AG08396 (cell line): ENCODE measurements at places on chromosomes 13 and 19.
A peak's percentile ranks its signal among the peaks of the same experiment; 100 is the strongest.

- DNase-seq: no peak
These were observed 27.5 kb downstream of the CERS1 start for GRCh38 chr19:18868380-18869022.

DNA sequence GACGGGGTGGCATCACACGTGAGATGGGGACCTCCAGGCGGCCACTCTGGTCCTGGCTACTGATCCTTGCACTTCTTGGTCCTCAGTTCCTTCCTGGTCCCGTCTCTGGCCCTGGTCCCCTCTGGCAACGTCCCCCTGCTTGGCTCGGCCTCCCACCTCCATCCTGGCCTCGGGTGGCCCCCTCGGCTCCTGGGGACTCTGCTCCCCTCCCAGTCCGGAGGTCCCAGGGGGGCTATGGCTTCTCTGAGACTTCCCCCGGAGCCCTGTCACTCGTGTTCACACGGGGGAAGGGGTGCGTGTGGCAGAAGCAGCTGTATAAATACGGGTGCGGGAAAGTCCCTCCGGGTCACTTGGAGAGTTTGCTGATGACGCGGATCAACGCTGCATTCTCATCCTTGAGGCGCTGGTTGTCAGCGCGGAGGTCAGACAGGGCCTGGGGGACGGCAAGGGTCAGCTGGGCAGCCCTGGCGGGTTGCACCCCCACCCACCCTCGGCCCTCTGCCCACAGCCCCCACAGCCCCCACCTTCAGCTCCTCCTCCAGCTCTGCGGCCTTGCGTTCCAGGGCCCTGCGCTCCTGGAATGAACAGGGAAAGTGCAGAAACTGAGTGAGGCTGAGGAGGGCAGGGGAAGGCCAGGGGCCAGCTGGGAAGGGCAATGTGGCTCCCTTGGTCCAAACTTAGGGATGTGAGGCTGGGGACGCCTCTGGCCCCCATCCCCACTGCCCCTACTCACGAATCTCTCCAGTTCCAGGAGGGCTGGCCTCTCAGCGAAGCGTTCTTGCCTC is 15.6 kb downstream of the EPS8L1 start:
- DNase-seq: no peak

- no peak for DNase-seq
These were observed 978.7 kb downstream of the SLITRK5 start for GRCh38 chr13:88649855-88650254.

DNA sequence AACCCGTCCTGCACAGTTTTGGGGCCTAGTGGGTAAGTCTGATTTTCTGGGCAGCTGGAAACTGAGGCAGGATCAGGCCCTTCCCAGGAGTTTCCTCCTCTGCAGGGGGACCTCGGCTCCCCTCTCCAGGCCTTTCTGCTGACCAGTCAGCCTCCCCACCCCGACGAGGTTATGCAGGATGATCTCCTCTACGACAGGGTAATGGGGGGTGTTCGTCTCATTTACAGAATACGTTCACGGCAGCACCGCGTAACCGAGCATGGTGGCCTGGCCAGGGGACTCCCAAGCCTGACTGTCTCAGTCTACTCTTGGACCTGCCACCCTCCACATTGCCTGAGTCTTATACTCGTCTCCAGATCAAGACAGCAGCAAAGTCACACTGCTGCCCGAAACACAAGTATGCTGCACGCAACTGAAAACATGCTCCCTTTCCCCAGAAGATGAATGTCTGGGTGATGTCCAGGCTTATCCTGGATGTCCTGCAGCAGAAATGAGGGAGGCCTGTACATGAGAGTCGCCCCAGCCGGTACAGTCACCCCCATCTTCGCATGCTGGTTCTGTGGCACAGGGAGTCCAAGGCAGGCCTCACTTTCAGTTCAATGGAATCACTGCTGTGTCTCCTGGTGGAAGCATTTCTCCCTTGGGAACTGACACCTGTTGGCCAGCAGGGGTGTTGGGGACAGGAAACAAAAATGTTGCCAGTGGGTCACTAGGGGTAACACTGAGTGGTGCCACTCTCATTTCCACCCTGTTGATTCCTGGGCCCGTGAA is 120.8 kb downstream of the SOX1 start:
- DNase-seq: no peak

DNA sequence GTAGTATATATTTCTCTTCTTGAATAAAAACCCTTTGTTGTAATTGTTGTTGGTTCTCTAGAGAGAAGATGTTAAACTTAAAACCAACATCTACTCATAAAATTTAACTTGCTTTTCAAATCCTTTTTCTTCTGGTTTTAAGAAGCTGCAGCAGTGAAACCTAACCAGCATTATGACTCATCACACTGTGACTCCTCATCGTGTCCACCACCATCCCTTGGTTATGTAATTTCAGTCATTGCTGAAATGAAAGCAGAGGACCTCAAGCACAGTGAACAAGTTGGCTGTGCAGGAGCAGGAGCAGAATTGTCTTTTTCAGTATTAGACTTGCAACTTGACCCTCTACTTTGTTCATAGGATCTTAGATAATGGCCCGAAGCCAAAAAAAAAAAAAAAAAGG is 64.9 kb upstream of the HTR2A start:
- DNase-seq: peak; percentile 65

DNA sequence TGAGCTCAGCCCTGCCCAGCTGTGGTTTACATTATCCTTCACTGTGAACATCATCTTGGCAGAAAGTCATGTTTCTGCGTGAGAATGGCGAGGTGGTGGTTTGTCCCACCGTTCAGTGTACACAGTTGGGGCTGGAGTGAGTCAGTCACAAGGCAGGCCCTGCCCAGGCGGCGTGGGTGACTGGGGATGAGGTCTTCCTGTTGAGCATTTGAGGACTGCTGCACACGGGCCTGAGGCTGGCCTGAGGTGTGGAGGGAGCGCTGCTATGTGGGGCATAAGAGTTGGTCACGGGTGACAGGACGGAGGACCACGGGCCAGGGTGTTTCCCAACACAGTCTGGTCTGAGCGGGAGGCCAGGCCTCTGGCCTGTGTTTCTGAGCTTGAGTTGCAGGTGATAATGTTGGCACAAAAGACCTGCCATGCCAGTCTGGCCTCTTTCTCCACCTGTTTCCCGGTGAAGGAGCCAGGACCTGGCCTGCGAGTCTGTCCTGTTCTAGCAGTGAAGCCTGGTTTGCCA is 13.4 kb upstream of the C19orf33 start:
- peak; percentile 89 for DNase-seq

- DNase-seq: no peak
These were observed 53.6 kb upstream of the PABPC3 start for GRCh38 chr13:25042151-25042865.

DNA sequence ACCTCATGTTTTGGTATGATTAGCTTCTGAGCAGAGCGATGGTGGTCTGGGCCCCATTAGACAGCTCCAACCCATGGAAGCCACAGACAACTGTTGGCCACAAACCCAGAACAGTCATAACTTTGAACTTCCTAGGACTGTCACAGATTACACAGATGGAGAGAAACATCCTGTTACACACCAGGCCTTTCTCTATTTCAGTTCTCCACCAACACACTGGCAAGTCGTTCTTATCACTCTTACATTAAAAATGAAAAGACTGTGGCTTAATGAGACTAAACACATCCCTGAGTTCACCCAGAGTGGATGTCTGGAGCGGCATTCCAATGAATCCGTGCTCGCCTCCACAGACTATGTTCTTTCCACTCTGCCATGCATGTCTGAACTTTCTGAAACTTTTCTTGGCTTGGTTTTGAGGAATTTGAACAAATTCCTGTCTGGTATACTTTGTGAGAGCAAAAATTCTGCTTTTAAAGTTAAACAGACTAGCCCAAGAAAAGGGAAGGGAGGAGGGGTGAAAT is 109.1 kb downstream of the NALCN start:
- DNase-seq: peak; percentile 62

DNA sequence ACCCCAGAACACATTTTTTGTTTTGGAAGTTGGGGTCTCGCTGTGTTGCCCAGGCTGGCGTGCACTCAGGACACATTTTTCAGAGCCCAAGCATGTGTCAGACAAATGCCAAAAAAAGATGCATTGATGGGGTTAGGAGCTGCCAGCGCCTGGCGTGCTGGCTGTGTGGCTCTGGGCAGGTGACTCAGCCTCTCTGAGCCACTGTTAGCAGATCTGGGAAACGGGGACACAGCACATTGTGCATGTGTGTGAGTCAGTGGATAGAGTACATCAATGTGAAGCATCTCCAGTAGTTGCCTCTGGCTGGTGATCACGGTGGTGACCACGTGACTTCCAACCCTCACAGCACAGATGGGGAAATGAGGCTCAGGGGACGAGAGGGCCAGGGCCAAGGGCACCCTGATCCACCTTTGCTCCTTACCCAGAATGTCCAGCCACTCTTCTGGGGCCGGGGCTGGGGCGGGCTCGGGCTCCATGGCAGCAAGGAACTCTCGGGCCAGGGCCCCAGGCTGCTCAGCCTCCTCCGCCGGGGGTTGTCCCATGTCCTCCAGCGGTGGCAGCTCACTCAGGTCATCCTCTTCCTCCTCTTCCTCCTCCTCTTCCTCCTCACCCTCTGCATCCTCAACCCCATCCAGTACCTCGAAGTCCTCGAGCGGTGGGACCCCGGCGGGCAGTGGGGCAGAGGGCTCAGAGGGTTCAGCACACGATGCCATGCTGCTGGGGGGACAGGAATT is 1.9 kb downstream of the FKBP8 start:
- DNase-seq: no peak

DNA sequence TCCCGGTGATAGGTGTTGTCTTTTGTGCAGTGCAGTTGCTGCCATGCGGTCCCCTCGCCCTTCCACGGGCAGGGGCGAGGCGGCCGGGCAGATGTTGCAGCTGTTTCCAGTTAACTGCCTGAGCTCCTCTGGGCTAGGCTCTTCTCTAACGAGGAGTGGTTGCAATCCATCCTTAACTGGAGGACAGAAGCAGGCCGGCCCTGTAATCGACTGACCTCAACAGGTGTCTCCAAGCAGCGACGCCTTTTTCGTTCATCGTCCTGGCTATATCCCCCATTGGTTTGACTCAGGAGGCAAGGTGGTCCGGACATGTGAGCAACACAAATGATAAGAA is 1.9 kb upstream of the TSC22D1 start:
- DNase-seq: no peak

DNA sequence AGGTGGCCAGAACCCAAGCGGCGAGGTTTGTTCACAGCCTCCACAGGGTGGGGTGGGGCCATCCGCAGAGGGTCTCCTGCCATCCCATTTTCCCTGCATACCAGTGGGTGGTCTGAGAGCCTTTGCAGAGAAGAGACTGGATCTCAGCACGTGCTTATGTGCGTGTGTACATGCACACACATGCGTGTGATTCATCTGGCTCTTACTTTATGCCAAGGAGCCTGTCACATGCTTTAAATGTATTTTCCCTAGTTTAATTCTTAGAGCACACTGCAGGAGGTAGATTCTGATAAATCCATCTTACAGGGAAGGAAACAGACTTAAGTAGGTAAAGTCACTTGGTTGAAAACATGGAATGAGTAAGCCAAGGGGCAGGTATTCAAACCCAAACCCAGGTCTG is 47.1 kb downstream of the CAPN12 start:
- no peak for DNase-seq

GRCh38 chr19:47123406-47123805 is 7.2 kb upstream of the SAE1 start:
- DNase-seq: no peak

DNA sequence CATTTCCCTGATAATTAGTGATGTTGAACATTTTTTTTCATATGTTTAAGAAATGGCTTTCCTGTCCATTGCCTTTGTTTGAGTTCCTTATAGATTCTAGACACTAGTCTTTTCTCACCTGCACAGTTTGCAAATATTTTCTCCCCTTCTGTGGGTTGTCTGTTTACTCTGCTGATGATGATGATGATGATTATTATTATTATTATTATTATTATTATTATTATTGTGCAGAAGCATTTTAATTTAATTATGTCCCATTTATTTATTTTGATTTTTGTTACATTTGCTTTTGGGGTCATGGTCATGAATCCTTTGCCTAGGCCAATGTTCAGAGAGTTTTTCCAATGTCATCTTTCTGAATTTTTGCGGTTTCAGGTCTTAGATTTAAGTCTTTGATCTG is 492.5 kb upstream of the TSHZ3 start:
- DNase-seq: no peak

DNA sequence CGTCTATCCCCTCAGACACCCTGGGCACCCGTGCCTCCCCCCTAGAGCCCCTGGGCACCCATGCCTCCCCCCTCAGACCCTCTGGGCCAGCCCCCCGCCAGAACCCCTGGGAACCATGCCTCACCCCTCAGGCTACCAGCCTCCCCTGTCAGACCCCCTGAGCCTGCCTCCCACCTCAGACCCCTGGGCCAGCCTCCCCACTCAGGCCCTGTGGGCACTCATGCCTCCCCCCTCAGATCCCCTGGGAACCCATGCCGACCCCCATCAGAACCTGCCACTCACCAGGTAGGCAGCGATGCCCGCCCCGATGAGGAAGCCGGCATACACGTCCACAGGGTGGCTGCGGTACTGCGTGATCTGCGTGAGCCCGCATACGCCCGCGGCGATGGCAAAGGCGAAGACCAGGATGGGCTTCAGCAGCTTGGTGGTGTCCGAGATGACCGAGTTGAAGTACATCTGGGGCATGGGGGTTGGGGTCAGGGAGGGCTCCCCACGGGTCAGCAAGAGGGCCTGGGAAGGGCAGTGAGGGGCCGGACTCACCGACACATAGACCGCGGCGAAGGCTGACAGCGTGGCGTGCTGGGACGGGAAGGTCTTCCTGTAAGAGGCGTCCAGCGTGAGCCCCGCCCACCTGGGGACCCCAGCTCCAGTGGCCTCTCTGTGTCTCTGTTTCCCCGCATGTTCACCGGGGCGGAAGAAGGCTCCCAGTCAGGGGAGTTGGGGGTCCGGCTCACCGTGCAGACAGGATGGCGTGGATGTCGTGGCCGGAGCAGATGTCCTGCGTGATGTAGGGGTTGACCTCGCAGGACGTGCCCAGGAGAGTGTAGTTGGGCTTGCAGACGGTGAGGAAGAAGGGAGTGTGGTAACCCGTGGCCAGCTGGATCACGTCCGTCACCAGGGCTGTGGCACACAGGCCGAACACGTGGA is 7.3 kb downstream of the PLPPR3 start:
- DNase-seq: peak; percentile 39

DNA sequence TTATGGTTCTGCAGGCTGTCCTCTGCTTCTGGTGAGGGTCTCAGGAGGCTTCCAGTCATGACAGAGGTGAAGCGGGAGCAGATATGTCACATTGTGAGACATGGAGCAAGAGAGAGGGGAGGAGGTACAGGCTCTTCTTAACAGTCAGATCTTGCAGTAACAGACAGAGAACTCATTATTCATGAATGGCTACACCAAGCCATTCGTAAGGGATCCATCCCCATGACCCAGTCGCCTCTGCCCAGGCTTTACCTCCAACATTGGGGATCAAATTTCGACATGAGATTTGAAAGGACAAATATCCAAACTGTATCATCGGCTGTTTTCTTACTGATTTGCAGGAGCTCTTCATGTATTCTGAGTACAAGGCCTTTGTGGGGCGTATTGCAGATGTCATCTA is 21.7 kb downstream of the ZNF507 start:
- DNase-seq: no peak

DNA sequence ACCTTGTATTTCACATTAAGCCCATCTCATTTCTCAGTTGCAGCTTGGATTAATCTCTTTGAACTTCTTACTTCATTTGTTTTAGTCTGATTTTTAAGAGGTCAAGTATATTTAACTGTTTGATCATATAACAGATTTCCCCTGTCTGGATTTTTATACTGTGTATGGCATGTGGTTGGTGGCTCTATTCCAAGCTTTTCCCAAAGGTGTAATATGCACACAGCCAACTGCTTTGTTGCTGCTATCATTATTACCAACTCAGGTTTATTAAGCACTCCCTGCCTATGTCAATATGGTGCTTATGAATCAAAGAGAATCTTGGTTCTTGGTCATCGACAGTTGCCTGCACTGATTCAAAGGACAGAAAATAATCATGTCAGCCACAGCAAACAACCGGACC is 92.6 kb downstream of the RAP2A start:
- no peak for DNase-seq

- no peak for DNase-seq
These were observed 1210.7 kb upstream of the PCDH9 start for GRCh38 chr13:68440874-68441273.
